ENCODE measurements at places on chromosomes 5 and 9. TPM values are rescaled to one million over a fixed set of nuclear protein-coding genes. Genes with fewer than 3 reads are reported as not detected.

DNA sequence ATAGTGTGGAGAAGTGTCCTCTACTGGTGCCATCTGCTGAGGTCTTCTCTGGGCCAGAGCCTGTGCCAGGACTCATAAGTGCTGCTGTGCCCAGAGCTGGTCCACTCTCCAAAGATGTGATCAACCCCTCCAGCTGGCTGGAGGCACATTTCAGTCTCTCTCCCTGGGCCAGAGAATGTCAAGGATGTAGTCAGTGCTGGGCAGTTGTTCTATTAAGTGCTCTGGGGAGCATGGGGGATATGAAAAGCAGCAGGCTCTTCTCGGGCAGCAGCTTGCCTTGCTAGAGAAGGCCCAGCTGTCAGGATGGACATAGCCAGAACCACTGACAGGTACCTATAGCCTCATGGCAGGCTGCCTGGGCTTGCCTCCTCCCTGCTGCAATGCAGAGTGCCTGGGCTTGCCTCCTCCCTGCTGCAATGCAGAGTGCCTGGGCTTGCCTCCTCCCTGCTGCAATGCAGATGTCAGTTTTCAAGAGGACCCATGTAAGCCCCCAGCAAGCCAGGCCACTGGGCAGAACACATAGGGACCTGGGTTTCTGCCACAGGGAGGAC, 157.2 kb upstream of the PANK3 start:
- no peak overlapping the region for H3K4me3 ChIP-seq
- H3K27ac ChIP-seq, result no peak overlapping the region
- DNase-seq, result no peak
- peaks cover 28% of the 10 kb centered on the region for H3K4me1 ChIP-seq

DNA sequence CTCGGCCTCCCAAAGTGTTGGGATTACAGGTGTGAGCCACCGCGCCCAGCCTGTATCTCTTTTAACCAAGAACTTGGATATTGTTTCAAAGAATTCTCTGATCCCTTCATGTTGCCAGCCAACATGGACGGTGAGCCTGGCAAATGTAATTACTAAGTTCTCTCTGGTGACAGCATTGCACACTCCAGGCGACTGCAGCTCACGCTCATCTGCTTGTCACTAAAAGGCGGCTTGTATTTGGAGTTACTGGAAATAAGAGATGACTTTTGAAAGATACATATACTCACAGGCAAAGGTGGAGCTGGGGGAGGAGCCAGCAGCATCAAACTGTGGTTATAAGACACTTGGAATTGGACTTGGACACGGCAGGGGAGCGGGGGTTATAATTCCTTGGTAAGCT, 172.3 kb downstream of the SLIT3 start:
- no peak overlapping the region for H3K4me3 ChIP-seq
- H3K4me1 ChIP-seq, result no peaks in the 10 kb centered on the region
- no peaks in the 10 kb centered on the region for H3K27me3 ChIP-seq
- no peak overlapping the region for H3K27ac ChIP-seq
- no peak for DNase-seq

DNA sequence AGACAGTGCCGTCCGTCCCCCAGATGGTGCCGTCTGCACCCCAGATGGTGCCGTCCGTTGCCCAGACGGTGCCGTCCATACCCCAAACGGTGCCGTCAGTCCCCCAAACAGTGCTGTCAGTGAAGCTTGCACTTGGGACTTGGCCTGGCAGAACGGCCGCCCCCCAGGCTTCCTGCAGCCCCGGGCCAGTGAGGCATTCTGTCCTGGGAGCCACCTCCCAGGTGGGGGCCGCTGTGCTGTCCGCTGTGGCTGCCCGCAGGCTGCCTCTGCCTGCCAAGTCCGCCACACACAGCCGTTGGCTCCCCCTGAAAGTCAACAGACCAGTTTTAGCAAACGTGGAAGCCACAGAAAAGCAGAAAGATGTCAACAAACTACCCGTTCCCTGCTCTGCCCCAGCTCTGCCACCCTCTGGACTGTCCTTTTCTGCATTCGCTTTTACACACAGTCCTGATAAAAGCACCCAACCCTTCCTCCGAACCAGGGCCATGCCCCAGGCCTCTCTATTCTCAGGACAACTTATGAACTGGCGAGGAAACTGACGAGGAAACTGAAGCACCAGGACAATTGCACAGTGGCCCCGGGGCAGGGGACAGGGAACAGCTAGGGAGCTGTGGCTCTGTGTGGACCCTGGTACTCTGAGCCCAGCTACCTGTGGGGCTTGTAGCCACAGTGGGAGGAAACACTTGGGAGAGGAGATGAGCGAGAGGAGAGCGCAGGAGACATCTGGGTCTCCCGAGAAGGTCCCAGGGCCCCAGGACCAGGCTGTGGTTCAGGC, 39.6 kb upstream of the RXRA start:
- H3K36me3 ChIP-seq, result no peaks in the 10 kb centered on the region
- no peak overlapping the region for H3K27ac ChIP-seq
- H3K4me3 ChIP-seq, result no peak overlapping the region
- H3K27me3 ChIP-seq, result no peaks in the 10 kb centered on the region

DNA sequence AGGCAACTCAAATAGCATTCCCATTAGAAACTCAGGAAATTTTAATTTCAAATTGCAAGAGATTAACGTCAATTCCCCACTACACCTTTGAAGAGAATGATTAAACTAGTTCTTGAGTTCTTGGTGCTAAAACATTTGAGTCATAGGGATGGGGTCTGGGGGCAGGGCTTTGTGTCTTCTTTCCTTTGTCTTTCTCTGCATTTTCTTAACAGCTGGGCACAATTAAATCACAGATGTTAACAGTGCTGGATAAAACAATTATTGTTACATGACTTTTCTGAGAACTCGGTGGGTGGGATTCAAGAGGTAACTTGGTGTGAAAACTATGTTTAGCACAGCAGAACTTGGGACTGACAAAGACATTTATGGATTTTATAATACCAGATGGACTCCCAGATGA, 351.9 kb upstream of the TNC start:
- no peaks in the 10 kb centered on the region for H3K4me1 ChIP-seq
- H3K27me3 ChIP-seq, result no peaks in the 10 kb centered on the region
- peak; percentile 23 for DNase-seq
- H3K27ac ChIP-seq, result no peak overlapping the region

GRCh38 chr5:142478113-142478512, 153.3 kb upstream of the SPRY4 start:
- H3K36me3 ChIP-seq, result no peaks in the 10 kb centered on the region
- H3K4me1 ChIP-seq, result peaks cover 3% of the 10 kb centered on the region
- H3K27me3 ChIP-seq, result no peaks in the 10 kb centered on the region
- no peak overlapping the region for H3K4me3 ChIP-seq
- no peak for DNase-seq

The ITGA1 gene
- total RNA-seq, result 22.1 TPM

The ACOT12 gene
- total RNA-seq, result 2.3 TPM
